ENCODE measurements at places on chromosomes 3 and 15. TPM values are rescaled to one million over a fixed set of nuclear protein-coding genes. Genes with fewer than 3 reads are reported as not detected.
A peak's percentile ranks its signal among the peaks of the same experiment; 100 is the strongest.

DNA sequence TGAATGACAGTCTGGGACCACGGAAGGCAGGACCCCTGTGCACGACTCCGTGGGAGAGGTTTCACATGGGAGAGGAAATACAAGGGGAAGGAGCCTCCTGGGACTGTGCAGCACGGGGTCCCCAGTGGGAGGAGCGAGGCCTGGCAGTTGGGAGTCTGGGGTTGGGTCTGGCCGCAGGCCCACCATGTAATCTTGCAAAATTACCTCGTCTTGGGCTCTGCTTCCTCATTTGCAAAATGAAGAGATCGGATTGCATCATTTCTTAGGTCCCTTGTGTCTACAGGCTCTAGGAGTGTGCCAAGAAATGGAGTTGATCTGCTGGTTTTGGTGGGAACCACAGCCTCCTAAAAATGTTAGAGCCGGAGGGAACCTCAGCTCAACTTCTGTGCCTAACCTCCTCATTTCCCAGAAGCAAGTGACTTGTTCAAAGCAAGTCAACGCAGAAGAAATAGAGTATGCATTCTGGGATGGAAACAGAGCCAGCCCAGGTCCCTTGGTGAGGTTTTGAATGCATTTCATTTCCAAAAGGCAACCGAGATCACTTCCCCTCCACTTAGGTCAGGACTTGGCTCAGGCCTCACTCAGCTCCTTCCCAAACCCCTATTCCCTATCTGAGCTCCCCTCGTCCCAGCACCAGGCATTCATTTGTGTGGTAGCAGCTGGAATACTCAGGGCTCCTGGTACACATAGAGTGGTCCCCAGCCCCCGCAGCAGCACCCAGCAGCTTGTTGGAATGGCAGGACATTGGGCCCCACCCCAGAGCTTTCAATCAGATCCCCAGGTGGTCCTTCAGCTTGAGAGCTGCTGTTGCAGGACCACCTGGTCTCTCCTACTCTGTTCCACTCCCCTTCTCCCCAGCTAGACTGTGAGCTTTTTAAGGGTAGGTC is 267.7 kb downstream of the XXYLT1 start:
- no peak overlapping the region for H3K4me3 ChIP-seq
- no peak overlapping the region for H3K27ac ChIP-seq
- H3K36me3 ChIP-seq, result no peaks in the 10 kb centered on the region
- H3K27me3 ChIP-seq, result no peaks in the 10 kb centered on the region

- DNase-seq, result no peak
- no peaks in the 10 kb centered on the region for H3K4me1 ChIP-seq
- H3K27ac ChIP-seq, result no peak overlapping the region
- H3K4me3 ChIP-seq, result no peak overlapping the region
Measured at GRCh38 chr3:185488465-185488864, 10.4 kb downstream of the TMEM41A start.

- H3K4me1 ChIP-seq, result peaks cover 13% of the 10 kb centered on the region
- DNase-seq, result no peak
- H3K36me3 ChIP-seq, result no peaks in the 10 kb centered on the region
- peaks cover 58% of the 10 kb centered on the region for H3K27me3 ChIP-seq
- H3K4me3 ChIP-seq, result no peak overlapping the region
Measured at GRCh38 chr15:45376300-45376928, 1.9 kb downstream of the GATM start.

- no peak overlapping the region for H3K27ac ChIP-seq
- peaks cover 20% of the 10 kb centered on the region for H3K27me3 ChIP-seq
- no peaks in the 10 kb centered on the region for H3K4me1 ChIP-seq
Measured at GRCh38 chr3:71778353-71778752, 6.6 kb downstream of the PROK2 start.

DNA sequence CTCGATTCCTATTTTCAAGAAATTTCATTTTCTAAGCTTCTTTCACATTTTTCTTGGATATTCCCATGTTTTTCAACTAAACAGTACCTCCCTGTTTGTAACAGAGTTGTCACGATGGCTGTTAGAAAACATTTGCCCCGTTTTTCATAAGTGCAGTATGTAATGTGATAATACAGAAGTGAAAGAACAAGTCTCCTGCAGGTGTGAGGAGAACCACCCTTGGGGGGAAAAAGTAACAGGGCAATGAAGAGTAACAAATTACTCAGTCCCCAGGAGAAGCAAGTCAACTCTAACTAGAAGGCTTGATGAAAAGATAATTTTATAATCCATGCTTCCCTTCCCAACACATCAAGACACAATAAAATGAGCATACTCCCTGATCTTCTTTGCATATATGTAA is 493.3 kb downstream of the FOXP1 start:
- no peak for DNase-seq
- no peaks in the 10 kb centered on the region for H3K27me3 ChIP-seq
- no peaks in the 10 kb centered on the region for H3K36me3 ChIP-seq
- no peak overlapping the region for H3K4me3 ChIP-seq
- H3K27ac ChIP-seq, result no peak overlapping the region
- H3K4me1 ChIP-seq, result peaks cover 44% of the 10 kb centered on the region

GRCh38 chr3:72550582-72551262 is 297.5 kb downstream of the SHQ1 start:
- no peak overlapping the region for H3K4me3 ChIP-seq
- no peaks in the 10 kb centered on the region for H3K4me1 ChIP-seq
- no peaks in the 10 kb centered on the region for H3K27me3 ChIP-seq
- no peaks in the 10 kb centered on the region for H3K36me3 ChIP-seq

DNA sequence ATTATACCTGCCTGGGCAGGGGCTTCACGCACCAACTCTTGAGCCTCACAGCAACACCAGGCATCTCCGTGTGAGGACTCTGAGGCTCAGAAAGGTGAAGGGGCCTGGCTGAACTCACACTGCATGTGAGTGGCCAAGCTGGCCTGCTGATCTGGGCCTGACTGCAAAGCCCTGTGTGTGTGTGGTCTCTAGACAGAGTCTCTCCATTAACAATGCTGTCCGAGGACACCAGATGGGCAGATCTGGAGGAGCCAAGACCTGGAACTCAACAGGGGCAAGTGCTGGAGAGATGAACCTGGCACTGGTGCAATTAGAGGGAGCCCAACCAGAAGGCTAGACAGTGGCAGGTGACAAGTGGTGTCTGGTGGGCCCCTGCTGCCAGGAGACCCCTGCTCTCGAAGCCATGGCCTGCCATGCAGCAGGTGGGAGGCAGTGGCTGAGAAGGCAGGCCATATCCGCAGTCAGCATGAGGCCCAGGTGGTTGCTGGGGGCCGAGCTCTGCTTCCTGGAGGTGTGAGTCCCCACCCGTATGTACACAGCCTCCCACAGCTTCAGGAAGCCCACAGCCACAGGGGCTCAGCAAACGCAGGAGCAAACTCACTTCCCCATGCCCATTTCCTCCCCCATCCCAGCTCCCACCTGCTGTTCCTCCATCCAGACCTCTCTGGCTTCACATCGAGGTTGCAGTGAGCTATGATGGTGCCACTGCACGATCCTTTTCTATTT is 39.0 kb downstream of the CYP11A1 start:
- no peaks in the 10 kb centered on the region for H3K4me1 ChIP-seq
- no peak overlapping the region for H3K27ac ChIP-seq
- H3K36me3 ChIP-seq, result no peaks in the 10 kb centered on the region

GRCh38 chr15:49624056-49624455 is 3.2 kb downstream of the DTWD1 start:
- peaks cover 29% of the 10 kb centered on the region for H3K36me3 ChIP-seq
- DNase-seq, result peak; percentile 50
- H3K4me3 ChIP-seq, result no peak overlapping the region
- H3K27me3 ChIP-seq, result no peaks in the 10 kb centered on the region
- peak overlapping the region; percentile 46 for H3K27ac ChIP-seq

- no peaks in the 10 kb centered on the region for H3K36me3 ChIP-seq
- no peaks in the 10 kb centered on the region for H3K4me1 ChIP-seq
- H3K4me3 ChIP-seq, result no peak overlapping the region
Measured at GRCh38 chr3:707041-707440, 385.8 kb upstream of the CNTN6 start.

- 0 out of 2 replicates have a peak, but pooled peaks cover 4% of the 10 kb centered on the region for H3K36me3 ChIP-seq
- H3K4me3 ChIP-seq, result no peak overlapping the region
- no peak overlapping the region for H3K27ac ChIP-seq
- no peak for DNase-seq
- H3K4me1 ChIP-seq, result peaks cover 30% of the 10 kb centered on the region
- H3K27me3 ChIP-seq, result no peaks in the 10 kb centered on the region
Measured at GRCh38 chr3:16392717-16393116, 120.8 kb downstream of the RFTN1 start.

DNA sequence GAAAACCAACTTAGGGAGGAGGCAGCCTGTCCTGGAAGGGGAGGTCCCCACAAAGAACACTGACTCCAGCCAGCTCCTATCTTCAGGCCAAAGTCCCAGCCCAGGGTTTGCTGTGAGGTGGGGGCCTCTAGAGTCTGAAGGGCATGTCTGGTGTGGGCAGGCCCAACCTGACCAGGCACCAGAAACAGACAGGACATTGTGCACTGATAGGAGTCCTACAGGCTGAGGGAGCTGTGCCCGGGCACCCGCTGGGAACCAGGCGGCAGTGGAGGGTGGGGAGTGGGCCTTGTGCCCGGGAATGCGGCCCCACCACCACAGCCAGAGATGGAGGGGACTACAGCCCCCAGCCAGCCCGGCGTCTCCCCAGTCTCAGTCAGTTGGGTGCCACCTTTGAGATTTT is 161.4 kb downstream of the WNT7A start:
- H3K27ac ChIP-seq, result no peak overlapping the region
- DNase-seq, result no peak
- no peaks in the 10 kb centered on the region for H3K27me3 ChIP-seq

DNA sequence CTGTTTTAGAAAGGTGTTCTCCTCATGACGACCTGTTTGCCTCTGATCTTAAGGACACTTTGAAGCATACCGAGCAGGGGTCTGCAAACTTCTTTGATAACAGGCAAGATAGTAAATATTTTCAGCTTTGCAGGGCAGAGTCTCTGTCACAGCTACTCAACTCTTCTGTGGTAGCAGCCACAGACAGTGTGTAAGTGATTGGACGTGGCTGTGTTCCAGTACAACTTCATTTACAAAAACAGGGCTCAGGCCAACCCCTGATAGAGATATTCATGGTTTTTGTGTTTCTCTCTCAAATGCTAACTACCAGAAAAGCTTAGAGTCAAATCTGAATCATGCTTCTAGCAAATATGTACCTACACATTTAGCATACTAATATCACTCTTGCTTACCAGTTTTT is 51.5 kb downstream of the TGFBR2 start:
- peak overlapping the region; percentile 99 for H3K27ac ChIP-seq
- peaks cover 48% of the 10 kb centered on the region for H3K4me1 ChIP-seq
- DNase-seq, result no peak

DNA sequence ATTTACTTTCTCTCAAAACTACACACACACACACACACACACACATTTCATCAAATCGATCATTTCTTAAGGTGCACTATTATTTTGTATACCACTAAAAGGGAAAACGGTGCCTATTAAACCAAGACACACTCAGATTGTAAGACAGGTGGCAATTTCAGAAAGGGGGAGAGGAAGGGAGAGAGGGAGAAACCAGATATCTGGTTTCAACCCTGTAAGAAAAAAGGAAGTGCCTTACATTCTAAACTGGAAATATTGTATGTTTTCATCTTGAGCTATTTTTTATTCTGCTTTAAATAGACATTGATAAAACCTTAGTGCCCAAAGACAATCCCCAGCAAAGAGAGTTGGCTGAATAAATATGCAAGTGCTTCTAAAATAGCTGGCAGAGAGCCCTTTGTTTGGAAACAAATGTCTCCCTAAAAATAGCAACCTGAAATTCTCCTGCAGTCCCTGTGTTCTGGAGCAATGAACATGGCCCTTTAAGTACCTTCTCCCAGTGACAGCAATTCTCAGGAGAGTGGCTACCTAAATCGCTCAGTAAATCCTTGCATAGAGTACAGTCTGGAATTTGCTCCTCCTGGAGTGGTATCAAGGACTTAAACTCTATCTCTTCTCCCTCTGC is 85.7 kb downstream of the RARB start:
- peaks cover 13% of the 10 kb centered on the region for H3K4me1 ChIP-seq
- no peak overlapping the region for H3K4me3 ChIP-seq
- no peak for DNase-seq

DNA sequence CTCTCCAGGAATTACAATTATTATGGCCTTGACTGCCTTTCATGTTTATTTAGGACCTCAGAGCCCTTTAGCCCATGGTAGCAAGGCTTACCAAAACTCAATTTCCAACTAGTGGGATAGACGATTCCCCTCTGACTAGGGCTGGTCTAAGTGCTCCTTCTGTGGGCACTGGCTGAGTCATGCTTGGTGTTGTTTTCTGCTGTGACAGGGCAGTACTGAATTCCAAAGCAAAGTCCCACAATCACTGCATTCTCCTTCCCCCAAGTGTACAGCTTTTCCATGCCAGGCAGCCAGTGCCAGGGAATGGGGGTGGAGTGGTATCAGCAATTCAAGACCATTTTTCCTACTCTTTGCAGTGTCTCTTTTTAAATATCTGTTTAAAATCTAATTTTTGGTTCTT is 509.0 kb upstream of the NECTIN3 start:
- no peak overlapping the region for H3K4me3 ChIP-seq
- no peaks in the 10 kb centered on the region for H3K27me3 ChIP-seq
- peaks cover 8% of the 10 kb centered on the region for H3K4me1 ChIP-seq
- H3K36me3 ChIP-seq, result no peaks in the 10 kb centered on the region

GRCh38 chr3:114294940-114295480 is 1.2 kb downstream of the TIGIT start:
- H3K4me1 ChIP-seq, result peaks cover 3% of the 10 kb centered on the region
- DNase-seq, result no peak
- no peaks in the 10 kb centered on the region for H3K27me3 ChIP-seq
- H3K36me3 ChIP-seq, result no peaks in the 10 kb centered on the region

GRCh38 chr3:146130881-146131371 is 30.1 kb downstream of the PLOD2 start:
- no peak overlapping the region for H3K4me3 ChIP-seq
- no peaks in the 10 kb centered on the region for H3K27me3 ChIP-seq
- DNase-seq, result peak; percentile 42

- DNase-seq, result no peak
- H3K4me1 ChIP-seq, result no peaks in the 10 kb centered on the region
- no peak overlapping the region for H3K4me3 ChIP-seq
- H3K27me3 ChIP-seq, result peaks cover 15% of the 10 kb centered on the region
- H3K27ac ChIP-seq, result no peak overlapping the region
Measured at GRCh38 chr15:85849946-85850345, 55.2 kb upstream of the KLHL25 start.

- DNase-seq, result no peak
- no peak overlapping the region for H3K27ac ChIP-seq
- H3K36me3 ChIP-seq, result no peaks in the 10 kb centered on the region
- no peaks in the 10 kb centered on the region for H3K4me1 ChIP-seq
- no peak overlapping the region for H3K4me3 ChIP-seq
Measured at GRCh38 chr3:35633332-35634124, 5.8 kb upstream of the ARPP21 start.

The NPAP1 gene
- not detected for total RNA-seq

The OR5K2 gene
- not detected for total RNA-seq

The TUSC7 gene
- not detected for total RNA-seq

The ITIH3 gene
- total RNA-seq, result 8.9 TPM

The CCDC71 gene
- 24.7 TPM for total RNA-seq

The NDN gene
- total RNA-seq, result 41.2 TPM

The ZKSCAN7 gene
- 4.1 TPM for total RNA-seq

The PLA2G4D gene
- not detected for total RNA-seq

The PRC1 gene
- total RNA-seq, result 455 TPM

The TASOR gene
- total RNA-seq, result 23.7 TPM

The FANCD2OS gene
- not detected for total RNA-seq

The ARRDC4 gene
- 4.2 TPM for total RNA-seq

The CHRNB4 gene
- not detected for total RNA-seq

The FBXW12 gene
- not detected for total RNA-seq

All from SJSA1 (cell line).